Spinal cord (tissue), 10 donors: ENCODE measurements at places on chromosomes 6 and 20. TPM values are rescaled to one million over a fixed set of nuclear protein-coding genes. Genes with fewer than 3 reads are reported as not detected.

Gene CGA
- polyA plus RNA-seq, result 0.59 TPM

DNA sequence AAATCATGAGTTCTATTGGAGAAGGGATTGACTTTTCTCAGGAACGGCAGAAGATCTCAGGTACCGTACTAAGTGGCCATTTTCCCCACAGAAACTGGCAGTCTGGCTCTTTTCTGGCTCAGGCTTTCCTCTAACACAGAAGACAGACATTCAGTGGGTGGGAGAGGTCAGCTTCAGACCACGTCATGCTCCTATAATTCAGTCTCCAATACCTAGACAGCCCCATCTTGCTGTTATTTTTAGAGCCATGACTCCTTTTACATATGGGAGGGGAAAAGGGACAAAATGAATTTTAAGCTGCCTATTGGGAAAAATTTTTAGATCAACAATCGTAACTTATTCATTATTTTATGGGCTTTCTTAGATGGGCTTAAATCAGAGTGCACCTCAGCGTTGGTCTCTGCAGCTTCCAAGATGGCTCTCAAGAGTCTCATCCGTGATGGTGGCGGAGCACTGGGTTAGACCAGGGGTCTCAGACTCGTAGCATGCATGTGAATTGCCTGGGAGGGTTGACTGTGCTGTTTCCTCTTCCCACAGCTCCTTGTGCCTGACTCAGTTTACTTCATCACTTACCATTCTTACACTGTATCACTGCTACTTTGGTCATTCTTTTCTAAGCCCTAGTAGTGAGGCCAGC lies 86.9 kb downstream of the TCP11 start:
- no peak for DNase-seq

- no peak for DNase-seq
These were observed 211.5 kb downstream of the GRM1 start for GRCh38 chr6:146240322-146240721.

- DNase-seq, result peak; percentile 38
These were observed 34.1 kb downstream of the HLA-G start for GRCh38 chr6:29861521-29862255.

DNA sequence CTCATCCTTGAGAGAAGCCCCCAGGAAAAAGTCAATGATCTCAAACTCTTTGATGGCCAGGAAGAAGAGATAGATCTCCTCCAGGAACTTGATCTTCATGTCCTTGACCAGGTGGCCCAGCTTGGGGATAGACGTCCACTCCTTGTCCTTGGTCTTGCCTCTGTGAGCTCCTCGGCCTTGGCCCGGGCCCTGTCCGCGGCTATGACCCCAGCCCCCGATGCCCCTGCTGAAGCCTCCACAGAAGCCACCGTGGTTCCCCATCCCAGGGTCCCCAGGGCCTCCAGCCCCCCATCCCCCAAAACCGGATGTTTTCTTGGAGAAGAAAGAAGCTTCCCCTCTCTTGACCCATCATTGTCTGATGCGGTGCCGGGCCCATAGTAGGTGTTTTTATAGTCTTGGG lies 195.1 kb downstream of the ZMYND8 start:
- DNase-seq, result no peak

Gene PAK5
- polyA plus RNA-seq, result 17.8 TPM

Gene TFAP2A
- 9.2 TPM for polyA plus RNA-seq

- no peak for DNase-seq
These were observed 10.7 kb downstream of the DLL1 start for GRCh38 chr6:170279977-170280688.

Gene RPL7L1
- polyA plus RNA-seq, result 105 TPM

DNA sequence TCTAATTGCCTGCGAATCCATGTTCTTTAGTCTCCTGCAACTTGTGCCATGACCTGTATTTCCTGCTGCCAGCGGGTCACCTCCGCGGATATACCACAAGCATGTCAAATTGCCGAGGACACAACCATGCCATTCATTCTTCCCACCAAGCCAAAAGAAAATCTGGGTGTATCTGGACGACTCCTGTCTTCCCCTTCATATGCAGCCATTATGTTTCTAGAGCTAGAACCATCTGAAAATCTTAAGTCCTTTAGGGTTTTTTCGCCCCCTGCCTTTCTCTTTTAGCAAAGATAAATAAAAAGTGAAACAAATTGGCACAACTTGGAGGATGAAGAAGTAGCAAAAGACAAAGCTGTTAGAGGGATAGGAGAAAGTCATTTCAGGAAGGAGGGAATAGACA lies 242.6 kb downstream of the ARID1B start:
- DNase-seq, result no peak

DNA sequence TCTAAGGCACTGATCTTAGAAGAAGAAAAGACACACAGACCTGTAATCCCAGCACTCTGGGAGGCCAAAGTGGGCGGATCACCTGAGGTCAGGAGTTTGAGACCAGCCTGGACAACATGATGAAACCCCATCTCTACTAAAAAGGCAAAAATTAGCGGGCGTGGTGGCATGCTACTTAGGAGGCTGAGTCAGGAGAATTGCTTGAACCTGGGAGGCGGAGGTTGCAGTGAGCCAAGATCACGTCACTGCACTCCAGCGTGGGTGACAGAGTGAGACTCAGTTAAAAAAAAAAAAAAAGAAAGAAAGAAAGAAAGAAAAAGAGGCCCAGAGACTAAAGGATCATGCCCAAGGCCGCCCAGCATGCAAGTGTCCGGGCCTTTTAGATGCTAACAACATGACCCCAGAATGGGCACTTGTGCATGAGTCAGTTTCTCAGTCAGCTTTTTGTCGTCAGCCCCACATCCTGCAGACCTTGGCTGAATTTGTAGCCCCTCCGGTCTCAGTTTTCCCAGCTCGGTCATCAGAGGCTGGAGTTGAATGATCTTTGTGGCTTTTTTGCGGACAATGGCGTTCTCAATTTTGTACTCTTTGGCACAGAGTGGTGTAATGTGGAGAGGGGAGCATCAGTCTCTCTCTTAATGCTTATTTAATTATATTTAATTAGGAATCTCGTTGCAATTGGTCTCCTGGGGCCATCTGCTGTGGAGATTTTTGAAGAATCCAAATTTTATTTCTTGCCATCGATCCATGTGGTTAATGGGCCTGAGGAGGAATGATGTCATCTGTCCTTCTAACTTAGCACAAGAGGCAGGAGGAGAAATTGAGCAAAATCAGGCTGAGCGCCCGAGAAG lies 30.6 kb upstream of the APCDD1L start:
- no peak for DNase-seq

DNA sequence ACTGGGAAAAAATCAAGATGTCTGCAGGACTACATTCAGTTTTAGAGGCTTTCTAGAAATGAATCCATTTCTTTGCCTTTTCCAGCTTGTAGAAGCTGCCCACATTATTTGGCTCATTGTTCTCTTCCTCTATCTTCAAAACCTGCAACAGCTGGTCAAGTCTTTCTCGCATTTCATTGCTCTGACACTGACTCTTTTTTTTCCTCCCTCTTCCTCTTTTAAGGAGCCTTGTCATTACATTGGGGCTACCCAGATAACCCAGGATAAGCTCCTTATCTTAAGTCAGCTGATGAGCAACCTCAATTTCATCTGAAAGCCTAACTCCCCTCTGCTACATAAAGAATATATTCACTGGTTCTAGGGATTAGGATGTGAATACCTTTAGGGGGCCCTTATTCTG lies 53.2 kb upstream of the CEP162 start:
- DNase-seq, result no peak

GRCh38 chr20:53487461-53488200 lies 106.0 kb downstream of the ZNF217 start:
- DNase-seq, result no peak

Gene SRSF12
- 26.7 TPM for polyA plus RNA-seq

DNA sequence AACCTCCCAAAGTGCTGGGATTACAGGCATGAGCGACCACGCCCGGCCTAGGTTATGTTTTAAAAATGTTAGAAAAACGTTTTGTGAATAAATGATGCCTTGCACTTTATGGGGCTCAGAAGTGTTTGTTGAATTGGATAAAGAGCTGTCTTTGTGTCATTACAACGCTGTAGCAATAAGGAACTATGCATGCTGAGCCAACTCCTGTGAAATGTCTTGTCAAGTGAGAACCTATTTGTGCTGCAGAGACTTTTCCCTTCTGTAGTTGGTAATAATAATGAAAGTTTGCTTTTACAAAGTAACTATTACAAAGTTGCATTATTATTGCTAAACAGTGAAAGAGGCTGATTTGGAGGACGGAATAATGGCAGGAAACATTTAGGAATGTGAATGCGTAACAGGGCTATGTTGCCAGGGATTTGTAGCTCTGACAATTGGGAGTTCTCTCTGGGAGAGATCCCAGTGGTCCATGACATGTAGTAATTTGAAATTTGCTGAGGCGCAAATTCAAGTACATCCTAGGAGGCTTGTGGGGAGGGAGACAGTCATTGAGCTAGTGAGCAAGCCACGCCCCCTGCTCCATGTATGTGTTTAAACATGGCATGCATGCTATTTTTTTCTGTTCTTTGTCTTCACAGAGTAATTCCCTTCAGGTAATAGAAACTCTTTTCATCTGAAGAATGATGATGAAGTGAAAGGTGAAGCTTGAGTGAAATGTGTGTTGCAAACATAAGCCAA lies 16.8 kb upstream of the BICRAL start:
- DNase-seq, result no peak

Gene LIN28B
- polyA plus RNA-seq, result 0.80 TPM

Gene HCRTR2
- 4.9 TPM for polyA plus RNA-seq

- DNase-seq, result no peak
These were observed 212.5 kb upstream of the SNX9 start for GRCh38 chr6:157610451-157610999.

DNA sequence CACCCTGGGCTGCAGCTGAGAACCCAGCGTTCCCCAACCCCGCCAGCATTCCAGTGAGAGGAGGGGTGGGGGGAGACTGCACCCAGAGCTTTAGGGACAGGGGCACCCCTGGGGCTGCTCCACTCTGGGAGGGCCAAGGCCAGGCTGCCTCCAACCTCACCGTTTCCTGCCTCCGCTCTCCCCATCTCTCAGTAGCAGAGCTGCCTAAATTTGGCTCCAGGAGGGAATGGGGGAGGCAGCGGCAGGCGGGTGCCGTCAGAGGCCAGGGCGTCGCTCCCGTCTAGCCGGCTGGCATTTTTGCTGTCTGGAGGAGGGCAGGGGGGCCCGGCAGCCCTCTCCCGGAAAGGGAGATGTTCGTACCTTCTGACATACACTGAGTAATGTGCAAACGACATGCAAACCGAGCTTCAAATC lies 46.6 kb downstream of the NOL4L start:
- DNase-seq, result no peak

Gene CDH4
- polyA plus RNA-seq, result 24.1 TPM

DNA sequence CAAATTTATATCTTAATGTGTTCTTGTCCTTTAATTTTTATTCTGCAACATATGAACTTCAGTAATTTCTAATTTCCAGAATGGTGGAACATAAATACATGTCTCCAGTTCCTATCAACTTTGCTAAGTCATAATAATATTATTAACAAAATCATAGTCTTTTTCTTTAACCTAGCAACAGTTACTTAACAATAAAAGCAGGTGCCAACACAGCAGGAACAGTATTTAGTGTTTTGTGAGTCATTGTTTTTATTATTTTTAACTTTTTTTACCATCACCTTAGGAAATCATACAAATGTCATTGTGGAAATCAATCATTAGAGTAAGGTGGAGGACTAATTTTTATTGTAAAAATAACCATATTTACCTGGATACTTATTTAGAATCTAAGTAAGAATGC lies 133.5 kb downstream of the PLCB1 start:
- DNase-seq, result no peak

Gene POPDC3
- polyA plus RNA-seq, result 4.9 TPM

DNA sequence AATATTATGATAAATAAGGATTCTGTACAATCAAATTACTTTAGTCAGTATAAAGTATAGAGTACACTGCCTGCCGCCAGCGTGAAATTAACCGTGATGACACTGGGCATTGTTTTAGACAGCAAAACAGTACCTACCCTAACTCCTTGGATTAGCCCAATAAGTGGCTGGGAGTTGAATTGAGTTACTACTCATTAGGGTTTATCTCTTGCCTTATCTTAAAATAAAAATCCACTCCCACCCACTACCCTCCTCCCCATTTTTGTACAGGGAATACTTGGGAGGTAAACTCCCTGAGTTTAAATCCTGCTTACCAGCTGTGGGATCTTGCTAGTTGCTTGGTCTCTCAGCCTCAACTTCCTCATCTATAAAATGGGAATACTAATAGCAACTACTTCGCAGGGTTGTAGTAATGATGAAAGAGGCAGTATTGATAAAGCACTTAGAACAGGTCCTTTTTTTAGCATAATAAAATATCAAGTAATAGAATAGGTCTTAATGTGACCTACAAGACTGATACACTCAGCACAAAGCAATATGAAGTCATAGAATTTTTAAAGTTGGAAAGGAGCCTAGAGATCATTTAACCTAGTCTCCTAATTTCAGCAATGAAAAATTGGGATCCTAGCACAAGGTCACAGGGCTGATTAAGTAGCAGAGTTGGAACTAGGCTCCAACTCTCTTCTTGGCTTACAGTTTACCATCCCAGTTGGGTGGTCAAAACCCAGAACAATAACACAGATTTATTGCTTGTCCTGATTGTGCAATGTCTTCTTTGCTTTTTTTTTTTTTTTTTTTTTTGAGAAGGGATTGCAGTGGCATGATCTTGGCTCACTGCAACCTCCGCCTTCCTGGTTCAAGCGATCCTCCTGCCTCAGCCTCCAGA lies 23.8 kb downstream of the PHACTR2 start:
- no peak for DNase-seq

DNA sequence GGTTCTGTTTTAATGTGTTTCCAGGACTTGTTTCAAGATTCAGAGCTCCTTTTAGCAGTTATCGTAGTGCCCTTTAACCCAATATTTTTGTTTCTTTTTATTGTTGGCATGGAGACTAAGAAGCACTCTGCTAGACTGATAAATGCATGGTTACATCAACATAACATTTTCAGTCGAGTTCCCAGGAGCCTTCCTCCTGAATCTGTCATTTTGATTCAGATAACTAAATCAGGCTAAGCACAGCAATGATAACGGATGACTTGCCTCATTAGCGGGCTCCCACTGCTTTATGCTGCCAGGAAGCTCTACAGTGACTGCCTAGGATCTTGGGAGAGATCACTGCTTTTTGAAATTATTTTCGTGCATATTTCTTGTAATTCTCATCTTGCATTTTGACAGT lies 772.8 kb upstream of the GJE1 start:
- peak; percentile 13 for DNase-seq

DNA sequence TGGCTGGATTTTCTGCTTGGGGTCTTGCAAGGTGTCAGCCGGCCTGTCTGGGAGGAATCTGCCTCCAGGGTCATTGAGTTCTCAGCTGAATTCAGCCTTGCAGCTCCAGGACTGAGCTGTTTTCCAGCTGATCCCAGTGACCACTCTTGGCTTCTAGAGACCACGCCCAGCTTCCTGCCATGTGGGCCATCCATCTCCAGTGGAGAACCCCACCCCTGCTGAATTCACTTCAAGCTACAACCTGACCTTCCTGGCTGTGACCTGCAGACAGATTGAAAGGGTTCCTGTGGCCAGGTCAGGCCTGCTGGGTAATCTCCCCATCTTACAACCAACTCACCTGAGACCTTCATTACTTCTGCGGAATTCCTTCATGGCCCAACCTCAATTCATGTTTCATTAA lies 26.5 kb upstream of the SYNDIG1 start:
- no peak for DNase-seq
